ENCODE measurements at places on chromosomes 16 and 17.

- DNase-seq, result no peak
Measured at GRCh38 chr17:7515911-7516610, 31.9 kb downstream of the POLR2A start.

DNA sequence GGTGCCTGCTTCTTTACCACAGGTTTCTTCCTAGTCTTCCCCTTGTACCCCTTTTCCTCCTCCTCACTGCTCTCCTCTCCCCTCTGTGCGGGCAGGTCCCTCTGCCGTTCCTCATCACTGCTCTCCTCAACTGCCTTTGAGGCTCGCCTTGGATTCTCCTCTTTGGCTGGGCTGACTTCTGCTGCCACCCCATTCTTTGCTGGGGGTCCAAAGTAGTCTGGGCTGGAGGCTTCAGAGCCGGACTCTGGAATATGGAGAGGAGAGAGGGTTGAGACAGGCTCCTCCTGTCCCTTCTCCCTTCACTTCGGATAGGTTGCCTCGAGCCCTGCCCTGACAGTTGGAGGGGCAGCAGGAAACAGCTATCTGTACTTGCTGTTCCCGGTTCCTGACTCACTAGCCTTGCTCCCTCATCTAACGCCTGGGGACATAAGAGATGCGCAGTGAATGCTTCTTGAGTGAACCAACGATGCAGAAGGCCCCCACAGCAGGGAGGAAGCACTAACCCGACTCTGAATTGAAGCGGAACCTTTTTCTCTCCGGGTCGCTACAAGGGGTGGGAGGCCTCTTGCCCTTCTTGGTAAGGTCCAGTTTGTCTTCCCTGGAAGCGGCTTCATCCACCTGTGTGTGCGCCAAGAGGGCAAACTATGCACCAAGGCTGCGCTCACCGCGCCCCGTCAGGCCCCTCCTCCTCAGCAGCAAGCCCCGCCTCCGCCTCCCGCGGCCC is 655 bp downstream of the HIRIP3 start:
- DNase-seq, result peak; percentile 86

GRCh38 chr16:55302635-55303034 is 21.4 kb upstream of the IRX6 start:
- no peak for DNase-seq

GRCh38 chr17:40960144-40960543 is 6.6 kb downstream of the KRT39 start:
- no peak for DNase-seq

DNA sequence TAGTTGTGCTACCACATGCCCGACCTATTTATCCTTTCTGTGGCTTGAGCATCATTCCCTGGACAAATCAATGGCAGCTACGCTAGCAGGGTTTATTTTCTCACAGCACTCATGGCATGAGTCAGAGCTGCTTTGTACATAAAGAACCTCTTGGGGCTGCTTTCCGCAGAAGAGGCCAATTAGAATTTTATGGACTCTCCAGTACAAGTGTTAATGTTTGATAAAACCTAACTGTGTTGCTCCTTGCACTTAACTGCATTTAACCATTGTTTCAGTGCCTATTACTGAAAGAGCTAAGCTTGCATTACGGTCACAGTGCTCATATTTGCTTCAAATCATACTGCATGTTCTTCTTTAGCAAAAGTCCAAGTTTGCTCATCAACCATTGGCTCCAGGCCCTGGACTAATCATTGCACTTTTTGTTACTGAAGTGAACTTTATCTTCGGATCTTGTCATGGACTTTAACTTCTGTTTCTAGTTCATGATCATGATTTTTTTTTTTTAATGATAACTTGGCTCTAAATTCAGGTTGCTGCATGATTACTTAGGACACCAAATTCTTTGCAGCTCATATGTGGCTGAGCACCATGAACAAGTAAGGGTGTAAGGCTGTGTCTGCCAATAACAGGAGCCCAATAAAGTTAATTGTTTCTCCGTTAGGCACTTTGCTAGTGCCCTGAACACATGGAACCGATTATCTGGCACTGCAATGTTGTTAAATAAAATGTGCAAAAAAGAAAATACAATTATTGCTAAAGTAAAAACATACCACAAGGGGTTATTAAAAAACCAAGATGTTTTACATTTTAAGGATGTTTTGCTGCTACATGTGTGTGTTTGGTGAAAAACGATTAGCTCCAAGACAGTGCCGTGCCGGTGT is 492.2 kb downstream of the KCNJ2 start:
- no peak for DNase-seq

- DNase-seq, result no peak
Measured at GRCh38 chr16:63287401-63287800, 1251.2 kb upstream of the CDH8 start.

DNA sequence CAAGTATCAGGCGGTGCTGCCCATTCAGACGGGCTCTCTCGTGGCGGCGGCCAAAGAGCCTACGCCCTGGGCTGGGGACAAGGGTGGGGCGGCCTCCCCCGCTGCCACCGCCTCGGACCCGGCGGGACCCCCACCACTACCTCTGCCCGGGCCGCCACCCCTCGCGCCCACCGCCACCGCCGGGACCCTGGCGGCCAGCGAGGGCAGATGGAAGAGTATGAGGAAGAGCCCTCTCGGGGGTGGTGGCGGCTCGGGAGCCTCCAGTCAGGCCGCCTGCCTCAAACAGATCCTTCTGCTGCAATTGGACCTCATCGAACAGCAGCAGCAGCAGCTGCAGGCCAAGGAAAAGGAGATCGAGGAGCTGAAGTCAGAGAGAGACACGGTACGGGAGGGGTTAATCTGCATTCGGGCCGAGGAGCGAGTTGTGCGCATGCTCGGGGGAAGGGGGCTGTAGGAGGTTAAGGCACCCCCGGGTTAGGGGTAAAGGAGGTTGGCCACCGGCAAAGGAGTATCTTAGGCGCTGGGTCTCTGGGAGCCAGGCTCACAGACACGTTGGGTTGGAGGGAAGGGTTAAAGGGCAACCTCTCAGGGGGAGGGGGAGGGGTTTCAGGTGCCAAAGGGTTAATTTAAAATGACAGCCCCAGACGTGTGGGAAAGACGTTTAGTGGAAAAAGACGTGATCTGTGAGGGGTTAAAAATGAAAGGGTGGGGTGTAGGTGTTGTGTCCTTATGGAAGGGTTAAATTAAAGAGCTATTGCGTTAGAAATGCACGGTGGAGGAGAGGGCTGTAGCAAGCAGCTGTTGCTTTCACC is 1.4 kb downstream of the MSL1 start:
- DNase-seq, result peak; percentile 71
